GM13977 (cell line): ENCODE measurements at places on chromosomes 5 and 9.
A peak's percentile ranks its signal among the peaks of the same experiment; 100 is the strongest.

- no peak for DNase-seq
Measured at GRCh38 chr9:115328228-115328627, 210.3 kb upstream of the TNC start.

DNA sequence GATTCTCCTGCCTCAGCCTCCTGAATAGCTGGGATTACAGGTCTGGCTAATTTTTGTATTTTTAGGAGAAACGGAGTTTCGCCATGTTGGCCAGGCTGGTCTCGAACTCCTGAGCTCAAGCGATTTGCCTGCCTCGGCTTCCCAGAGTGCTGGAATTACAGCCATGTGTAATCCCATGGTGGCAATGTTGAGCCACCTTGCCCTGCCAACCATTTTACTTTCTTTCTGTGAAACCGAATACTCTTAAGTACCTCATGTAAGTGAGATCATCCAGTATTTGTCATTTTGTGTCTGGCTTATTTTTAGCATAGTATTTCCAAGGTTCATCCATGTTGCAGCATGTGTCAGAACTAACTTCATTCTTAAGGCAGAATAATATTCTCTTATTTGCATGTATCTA, 8.2 kb downstream of the PRRC2B start:
- no peak for DNase-seq

GRCh38 chr5:198516-199196, 7.4 kb downstream of the LRRC14B start:
- no peak for DNase-seq

GRCh38 chr5:20476016-20476415, 488.0 kb upstream of the CDH18 start:
- DNase-seq, result no peak

DNA sequence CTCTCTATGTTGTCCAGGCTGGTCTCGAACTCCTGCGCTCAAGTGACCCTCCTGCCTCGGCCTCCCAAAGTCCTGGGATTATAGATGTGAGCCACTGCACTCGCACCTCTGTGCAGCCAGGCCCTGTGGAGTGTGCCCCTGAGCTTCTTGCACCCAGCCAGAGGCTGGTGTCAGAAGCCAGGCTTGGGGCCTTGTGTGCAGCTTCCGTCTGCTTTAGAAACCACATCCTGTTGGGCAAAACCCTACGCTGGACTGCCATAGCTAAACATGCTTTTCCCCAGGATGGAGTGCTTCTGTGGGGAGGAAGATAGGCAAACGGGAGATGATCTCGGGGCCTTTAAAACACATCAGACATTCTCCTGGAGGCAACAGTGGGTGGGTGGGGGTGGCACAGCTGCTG, 40.1 kb downstream of the PRRT1B start:
- DNase-seq, result no peak

- no peak for DNase-seq
Measured at GRCh38 chr5:31738199-31738598, 99.3 kb downstream of the PDZD2 start.

DNA sequence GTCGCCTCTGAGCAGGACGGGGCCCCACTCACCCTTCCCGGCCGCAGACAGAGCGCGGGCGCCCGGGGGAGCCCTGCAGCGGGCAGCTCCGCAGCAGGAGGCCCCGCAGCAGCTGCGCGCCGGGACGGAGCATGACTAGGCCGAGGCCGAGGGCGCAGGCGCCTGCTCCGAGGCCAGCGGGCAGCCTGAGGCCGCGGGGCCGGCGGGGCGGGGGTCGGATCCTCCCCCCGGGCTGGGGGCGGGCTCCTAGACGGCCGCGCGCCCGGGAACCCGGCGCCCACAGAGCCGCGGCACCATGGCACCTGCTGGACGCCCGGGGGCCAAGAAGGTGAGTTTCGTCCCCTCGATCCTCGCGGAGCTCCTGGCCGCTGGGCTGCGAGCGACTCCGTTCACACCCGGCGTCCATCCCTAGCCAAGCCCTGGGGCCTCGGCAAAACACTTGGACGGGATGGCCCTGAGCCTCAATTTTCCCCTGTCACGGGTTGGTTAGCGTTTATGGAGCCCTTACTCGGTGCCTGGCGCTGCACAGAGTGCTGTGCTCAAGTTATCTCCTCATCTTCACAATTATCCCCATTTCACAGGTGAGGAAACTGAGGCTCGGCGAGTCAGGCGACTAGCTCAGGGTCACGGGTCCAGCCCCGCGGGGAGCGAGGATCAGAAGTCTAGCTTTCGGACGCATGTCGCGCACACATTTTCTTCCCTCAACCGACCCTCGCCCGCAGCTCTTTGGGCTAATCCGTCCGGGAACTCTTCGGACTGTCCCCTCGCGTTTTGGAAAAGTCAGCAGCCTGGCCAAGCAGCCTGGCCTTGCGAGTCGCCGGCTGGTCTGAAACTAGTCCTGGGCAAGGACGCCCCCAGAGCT, at the start of the genes BHMT2 and DMGDH:
TSS of gene BHMT2 (plus strand) at position 280 of the 862 bp plus-strand sequence. CDS start at position 296, 16 bp downstream.
TSS of gene DMGDH (minus strand) at position 187 of the 862 bp plus-strand sequence. CDS start at position 133, 54 bp downstream.
- no peak for DNase-seq

GRCh38 chr5:154415114-154415513, 30.7 kb upstream of the SAP30L start:
- DNase-seq, result no peak

GRCh38 chr5:40306869-40307487, 372.7 kb upstream of the PTGER4 start:
- no peak for DNase-seq

- DNase-seq, result no peak
Measured at GRCh38 chr9:137311171-137311985, 9.3 kb upstream of the NRARP start.

DNA sequence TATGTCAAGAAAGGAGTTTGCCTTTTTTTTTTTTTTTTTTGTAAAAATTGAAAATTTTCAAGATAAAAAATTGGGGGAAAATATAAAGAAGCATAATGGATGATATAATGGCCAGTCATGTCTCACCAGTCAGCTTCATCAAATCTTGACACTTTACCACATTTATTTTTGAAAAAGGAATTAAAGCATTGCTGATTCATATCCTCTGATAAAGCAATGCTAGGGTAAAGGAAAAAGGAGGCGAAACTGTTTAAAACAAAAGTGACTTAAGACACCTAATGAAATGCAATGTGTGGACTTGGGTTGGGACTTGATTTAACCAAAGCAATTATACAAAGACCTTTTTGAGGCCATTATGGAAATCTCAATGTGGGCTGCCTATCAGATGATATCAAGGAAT, 208.5 kb downstream of the ARHGAP26 start:
- no peak for DNase-seq

GRCh38 chr5:170444181-170444580, 55.0 kb upstream of the KCNMB1 start:
- DNase-seq, result no peak

DNA sequence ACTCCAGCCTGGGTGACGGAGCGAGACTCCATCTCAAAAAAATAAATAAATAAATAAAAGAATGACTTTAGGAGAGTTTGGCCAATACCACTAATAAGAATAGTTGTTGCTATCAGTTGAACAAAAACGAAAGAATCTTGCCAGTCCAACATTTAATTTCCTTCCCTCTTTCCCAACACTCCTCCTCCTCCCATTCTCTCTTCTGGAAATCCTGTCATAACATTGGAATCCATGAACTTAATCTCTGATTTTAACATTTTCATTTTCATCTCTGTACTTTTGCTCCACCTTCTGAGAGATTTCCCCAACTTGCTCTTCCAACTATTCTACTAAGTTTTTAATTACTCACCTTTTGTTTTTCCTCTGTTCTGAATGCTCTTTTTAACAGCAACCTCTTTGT, 42.8 kb upstream of the CDK20 start:
- no peak for DNase-seq

GRCh38 chr5:88689668-88690408, 193.1 kb downstream of the MEF2C start:
- DNase-seq, result no peak

GRCh38 chr9:71736236-71736635, 32.1 kb downstream of the CEMIP2 start:
- DNase-seq, result no peak

DNA sequence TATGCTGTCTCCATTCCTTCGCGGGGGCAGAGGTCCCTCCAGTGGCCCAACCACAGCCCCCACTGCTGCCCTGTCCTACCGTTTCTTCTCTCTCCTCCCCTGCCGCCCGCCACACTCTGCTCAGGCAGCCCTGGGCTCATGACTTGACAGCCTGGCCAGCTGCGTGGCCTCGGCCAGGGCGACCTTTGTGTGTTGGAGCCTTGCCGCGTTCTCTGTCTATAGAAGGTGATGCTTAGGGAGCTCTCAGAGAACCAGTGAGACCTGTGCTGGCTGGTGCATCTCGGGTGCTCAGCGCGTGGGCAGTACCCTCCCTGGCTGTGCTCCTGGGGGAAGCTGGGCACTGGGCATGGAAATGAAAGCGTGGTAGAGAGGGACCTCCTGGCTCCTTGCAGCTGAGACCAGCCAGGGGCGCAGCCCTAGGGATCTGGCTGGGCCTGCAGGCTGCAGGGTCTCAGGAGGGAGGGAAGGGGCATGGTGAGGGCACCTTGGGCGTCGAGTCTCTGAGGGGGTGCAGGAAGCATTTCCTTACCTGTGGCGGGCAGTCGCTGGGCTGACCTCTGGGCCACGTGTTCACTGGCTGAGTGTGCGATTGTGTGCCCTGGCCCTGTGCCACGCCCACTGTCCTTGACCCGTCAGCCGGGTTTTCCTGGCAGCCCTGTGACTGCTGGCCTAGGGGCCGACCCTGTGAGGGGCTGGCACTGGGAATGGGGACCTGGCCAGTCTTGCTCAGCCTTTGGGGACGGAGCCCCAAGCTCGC, 50.3 kb downstream of the RXRA start:
- no peak for DNase-seq

DNA sequence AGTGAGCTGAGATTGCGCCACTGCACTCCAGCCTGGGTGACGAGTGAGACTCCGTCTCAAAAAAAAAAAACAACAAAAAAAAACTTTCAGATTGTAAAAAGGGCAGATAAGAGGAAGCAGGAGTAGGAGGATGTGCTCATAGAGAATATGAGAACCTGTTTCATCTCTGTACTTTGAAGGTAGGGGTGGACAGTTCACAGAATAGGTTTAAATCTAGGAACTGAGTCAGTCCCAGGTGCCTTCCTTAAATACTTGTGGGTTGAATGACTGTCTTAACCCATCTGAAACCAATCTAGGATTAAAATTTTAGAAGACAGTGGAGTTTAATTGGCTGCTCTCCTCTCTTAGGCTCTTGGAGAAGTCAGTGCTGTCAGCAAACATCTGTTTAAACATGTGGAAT, 12.4 kb downstream of the POLK start:
- DNase-seq, result peak; percentile 12

DNA sequence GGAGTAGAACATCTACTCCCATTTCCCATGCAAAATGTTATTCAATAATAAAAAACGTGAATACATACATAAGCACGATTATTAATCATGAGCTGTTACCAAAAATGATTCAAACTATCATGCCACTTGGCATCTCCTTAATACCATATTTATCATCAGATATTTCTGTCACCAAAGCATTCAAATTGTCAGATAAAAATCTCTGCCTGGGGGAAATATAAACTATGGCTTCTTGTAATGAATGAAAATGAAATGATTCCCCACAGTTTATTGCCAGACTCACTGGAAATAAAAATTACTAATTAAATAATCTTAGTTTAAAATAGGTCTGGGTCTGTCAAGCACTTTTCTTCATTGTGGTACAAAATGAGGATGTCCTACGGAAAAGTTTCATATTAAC, 265.4 kb downstream of the EDIL3 start:
- DNase-seq, result no peak

DNA sequence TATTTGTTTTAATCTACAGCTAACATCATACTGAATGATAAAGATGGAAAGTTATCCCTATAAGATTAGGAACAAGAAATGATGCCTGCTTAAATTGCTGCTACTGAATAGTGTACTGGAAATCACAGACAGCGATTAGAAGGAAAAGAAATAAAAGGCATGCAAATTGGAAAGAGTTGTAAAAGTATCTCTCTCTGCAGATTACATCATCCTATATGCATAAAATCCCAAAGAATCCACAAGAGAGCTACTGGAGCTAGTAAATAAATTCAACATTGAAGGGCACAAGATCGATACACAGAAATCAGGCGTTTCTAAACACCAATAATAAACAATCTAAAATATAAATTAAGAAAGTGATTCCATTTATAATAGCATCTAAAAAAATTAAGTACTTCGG, 75.3 kb upstream of the SIMC1 start:
- DNase-seq, result no peak

DNA sequence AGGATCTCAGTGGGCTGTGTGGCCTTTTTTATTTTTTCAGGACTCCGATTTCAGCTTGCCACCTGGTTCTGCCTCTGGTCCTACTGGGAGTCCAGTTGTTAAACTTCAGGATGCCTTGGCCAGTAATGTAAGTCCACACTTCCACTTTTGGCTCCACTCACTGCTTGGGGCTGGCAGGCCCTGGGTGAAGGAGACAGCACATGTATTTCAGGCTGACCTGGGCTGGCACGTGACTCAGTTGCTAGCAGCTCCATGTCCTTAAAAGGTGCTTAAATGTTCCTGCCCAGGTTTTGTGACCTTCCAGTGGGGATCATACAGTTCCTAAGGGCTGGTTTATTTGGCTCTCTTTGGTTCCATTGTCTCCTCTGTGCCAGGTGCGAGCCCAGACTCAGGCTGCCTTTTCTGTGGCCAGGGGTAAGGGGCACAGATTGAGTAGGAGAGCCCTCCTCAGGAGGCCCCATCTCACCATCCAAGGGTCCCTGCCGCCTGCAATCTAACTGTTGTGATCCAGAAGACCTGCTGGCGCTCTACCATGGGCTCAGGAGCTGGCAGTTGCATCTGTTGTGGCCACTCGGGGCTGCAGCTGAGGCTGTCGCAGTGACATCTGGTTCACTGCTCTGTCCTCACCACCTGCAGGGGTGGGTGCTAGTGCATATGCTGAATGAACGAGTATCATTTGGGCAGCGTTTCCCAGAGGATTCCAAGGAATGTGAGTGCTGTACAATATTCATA, 19.2 kb upstream of the POMT1 start:
- no peak for DNase-seq

DNA sequence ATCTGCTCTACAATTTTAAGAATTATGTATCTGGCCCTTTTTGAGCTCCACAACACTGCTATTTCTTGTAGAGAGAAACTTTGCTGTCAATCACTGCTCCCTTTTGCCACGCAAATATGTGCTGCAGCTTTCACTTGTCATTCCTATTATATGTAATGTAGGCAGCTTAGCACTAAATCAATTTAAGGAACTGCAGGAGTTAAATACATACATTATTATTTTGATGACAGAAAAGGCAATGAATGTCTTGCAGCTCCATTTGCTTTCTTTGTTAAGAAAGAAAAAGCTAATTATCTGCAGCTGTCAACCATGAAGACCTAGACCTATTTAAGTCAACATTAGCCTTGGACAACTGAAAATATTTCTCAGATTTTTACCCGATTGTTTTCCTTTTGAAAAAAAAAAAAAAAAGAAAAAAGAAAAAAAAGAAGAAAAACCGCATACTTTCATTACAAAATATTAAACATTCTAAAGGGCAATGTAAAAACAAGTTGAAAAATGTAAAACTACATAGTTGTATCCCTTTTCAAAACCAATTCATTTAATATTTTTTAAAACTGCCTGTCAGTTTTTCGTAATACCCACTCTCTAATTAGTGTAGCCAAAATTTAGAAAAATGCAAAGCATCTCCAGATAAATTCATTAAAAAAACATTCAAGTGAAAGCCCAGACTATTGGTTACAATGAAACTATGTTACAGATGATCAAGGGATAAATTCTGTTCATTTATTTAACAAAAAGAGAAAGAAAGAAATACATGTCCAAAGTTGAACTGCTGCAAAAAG, 57.2 kb downstream of the RFX3 start:
- no peak for DNase-seq

- no peak for DNase-seq
Measured at GRCh38 chr5:39513236-39513635, 88.5 kb upstream of the DAB2 start.

- DNase-seq, result no peak
Measured at GRCh38 chr5:173582216-173583111, 34.0 kb downstream of the BOD1 start.

GRCh38 chr5:171392585-171393159, 5.0 kb downstream of the NPM1 start:
- no peak for DNase-seq
